Adrenal gland (tissue), 19 donors: ENCODE measurements at places on chromosomes 12 and 14. TPM values are rescaled to one million over a fixed set of nuclear protein-coding genes. Genes with fewer than 3 reads are reported as not detected.
A peak's percentile ranks its signal among the peaks of the same experiment; 100 is the strongest.

- H3K27ac ChIP-seq: peak overlapping the region; percentile 31
- H3K36me3 ChIP-seq: peaks cover 56% of the 10 kb centered on the region
- no peak for DNase-seq
- H3K27me3 ChIP-seq: no peaks in the 10 kb centered on the region
Observed at GRCh38 chr14:103729496-103730448, 14.2 kb downstream of the ZFYVE21 start.

DNA sequence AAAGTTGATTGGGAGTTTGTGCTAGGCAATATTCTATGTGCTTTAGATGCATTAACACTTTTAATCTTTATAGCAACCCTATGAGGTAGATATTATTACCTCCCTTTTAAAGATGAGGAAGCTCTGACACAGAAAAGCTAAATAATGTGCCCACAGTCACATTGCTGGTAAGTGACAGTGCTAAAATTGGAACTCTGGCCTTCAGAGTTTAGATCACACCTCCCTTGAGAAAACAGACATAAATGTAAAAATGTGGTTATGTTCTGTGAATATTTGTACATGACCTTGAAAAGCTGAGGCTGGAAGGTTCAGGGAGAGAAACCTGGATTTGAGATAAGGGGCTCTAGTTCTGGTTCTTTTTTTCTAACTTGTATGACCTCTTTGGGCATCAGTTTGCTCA, 1.9 kb downstream of the ABHD4 start:
- DNase-seq: no peak
- peaks cover 33% of the 10 kb centered on the region for H3K4me1 ChIP-seq
- no peaks in the 10 kb centered on the region for H3K36me3 ChIP-seq
- no peak overlapping the region for H3K4me3 ChIP-seq

DNA sequence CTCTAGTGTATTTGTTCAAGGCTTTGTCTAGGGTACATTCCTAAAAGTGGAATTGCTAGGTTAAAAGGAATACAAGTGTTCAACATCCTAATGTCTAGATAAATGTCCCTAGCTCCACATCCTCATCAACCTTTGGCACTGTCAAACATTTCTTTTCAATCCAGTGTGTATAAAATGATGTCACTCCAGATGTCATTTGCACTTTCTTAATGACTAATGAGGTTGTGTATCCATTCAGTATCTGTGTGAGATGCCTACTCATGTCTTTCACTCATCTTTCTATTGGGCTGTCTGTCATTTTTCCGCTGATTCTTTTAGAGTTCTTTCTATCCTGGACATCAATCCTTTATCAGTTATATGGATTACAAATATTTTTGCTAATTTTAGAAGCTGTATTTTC, 43.3 kb downstream of the ARMH4 start:
- H3K27ac ChIP-seq: no peak overlapping the region
- no peaks in the 10 kb centered on the region for H3K27me3 ChIP-seq
- no peaks in the 10 kb centered on the region for H3K4me1 ChIP-seq

- H3K4me1 ChIP-seq: no peaks in the 10 kb centered on the region
- H3K27ac ChIP-seq: no peak overlapping the region
- H3K36me3 ChIP-seq: no peaks in the 10 kb centered on the region
- no peak for DNase-seq
Observed at GRCh38 chr12:62050785-62051184, 209.4 kb upstream of the USP15 start.

DNA sequence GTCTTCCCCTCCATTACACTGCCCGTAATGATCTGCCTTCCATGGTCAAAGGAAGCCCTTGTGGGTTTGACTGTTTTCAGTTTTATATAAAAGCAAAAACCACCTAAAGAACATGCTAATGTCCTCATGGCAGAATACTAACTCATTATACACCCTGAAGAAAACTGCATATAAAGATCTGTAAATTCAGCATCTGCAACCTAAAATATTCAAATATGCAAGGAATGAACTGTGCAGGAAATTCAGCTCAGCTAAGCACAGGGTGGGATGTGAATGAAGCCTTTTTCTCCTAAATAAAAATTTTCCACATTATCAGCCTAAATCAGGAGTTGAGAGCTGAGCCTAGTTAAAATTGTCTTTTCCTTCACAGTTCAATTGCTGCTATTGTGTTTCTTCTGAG, 128.1 kb downstream of the NRXN3 start:
- no peaks in the 10 kb centered on the region for H3K4me1 ChIP-seq
- DNase-seq: no peak
- H3K27ac ChIP-seq: no peak overlapping the region
- H3K27me3 ChIP-seq: peaks cover 4% of the 10 kb centered on the region

DNA sequence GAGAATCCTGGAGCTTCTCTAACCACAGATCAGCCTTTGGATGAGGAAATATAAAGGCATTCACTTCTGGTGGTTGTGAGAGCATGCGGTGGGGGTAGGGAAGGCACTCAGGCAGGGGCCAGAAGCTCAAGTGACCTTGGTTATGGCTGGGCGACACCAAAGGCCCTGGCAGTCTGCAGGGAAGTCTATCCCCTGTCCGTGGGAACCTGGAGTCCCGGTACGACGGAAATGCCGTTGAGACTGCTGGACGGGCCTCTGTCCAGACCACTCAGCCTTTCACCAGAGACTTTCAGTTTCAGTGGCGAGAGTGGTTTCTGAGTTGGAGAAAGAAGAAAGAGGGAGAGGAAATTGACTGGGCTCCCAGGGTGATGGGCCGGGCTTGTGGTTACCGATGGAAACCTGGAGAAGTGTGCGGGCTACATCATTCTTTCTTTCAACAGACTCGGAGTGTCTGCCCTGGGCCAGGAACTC, 20.9 kb downstream of the ISCA2 start:
- H3K27me3 ChIP-seq: no peaks in the 10 kb centered on the region
- H3K4me1 ChIP-seq: peaks cover 8% of the 10 kb centered on the region
- no peaks in the 10 kb centered on the region for H3K36me3 ChIP-seq

DNA sequence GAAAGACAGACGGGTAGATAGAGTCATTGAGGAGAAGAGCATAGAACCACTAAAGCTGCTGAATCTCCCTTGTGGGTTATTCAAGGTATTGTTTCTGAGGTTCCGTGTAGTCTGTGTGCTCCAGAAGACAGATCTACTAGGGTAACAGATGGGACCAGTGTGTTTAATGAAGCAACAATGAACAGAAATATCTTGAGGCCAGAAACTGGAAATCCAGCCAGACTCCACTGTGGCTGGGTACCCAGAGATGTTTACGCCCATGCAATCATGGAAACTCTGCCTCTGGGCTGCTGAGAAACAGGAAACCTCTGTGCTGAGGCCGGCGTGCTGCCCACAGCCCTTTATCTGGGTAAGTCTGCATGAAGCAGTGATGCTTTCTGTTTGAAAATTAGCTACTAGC, 8.3 kb downstream of the PROX2 start:
- H3K27ac ChIP-seq: no peak overlapping the region
- H3K36me3 ChIP-seq: no peaks in the 10 kb centered on the region
- H3K4me1 ChIP-seq: no peaks in the 10 kb centered on the region
- H3K27me3 ChIP-seq: no peaks in the 10 kb centered on the region

DNA sequence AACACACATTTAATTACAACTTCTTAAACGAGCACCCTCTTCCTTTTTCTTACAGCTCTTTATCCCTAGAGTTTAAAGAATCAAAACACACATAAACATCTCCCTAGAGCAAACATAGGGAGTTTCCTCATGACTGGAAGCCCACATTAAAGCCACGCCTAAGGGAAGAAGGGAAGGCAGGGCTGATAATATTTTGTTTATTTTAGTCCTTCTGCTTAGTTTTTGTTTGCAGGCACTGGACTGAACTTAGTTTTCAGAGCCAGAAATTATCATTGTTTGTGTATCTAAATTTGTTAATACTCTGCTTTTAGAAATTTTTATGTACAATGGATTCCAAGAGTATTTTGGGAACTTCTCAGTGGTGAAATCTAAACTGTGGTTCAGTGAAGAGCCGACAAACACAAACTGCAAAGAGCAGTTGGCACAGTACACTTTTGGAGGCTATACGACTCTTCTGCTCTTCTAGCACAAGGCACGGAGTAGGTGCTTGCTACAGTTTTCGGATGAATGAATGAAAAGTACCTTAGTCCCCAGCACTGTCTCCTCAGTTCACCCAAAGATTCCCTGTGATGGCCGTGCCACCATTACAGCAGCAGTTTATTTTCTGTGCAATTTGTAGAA, 17.6 kb upstream of the AMIGO2 start:
- DNase-seq: no peak
- H3K4me1 ChIP-seq: peaks cover 11% of the 10 kb centered on the region

GRCh38 chr12:71426300-71427047, 13.1 kb upstream of the LGR5 start:
- H3K27ac ChIP-seq: no peak overlapping the region
- H3K36me3 ChIP-seq: no peaks in the 10 kb centered on the region
- no peaks in the 10 kb centered on the region for H3K4me1 ChIP-seq
- H3K27me3 ChIP-seq: no peaks in the 10 kb centered on the region

Gene CABP1
- total RNA-seq: 2.4 TPM

Gene CLECL1
- 0.38 TPM for total RNA-seq

Gene CISTR
- not detected for total RNA-seq

Gene TMEM119
- 6.9 TPM for total RNA-seq
